NCI-H1417 treated with DMSO at 0.1 percent for 48 hours (cell line): ENCODE measurements at places on chromosomes 2 and 18.

DNA sequence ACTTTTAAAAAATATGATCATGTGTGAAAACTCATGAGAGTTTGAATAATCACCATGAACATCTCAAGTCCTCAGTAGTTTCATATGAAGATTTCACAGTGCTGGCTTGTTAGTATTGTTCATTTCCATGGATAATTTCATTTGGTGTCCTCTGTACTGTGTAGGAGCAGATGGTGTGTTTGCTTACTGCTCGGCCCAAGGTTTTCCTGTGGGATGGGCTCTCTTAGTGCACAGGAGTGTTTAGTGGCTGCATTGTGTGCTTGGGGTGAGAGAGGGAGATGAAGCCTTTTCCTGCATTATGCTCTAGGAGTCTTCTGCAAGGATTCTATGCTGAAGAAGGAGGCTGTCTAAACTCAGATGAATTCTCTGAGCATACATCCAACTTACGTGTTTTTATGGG is 270.6 kb downstream of the SOCS6 start:
- DNase-seq: no peak

GRCh38 chr2:8061219-8061618 is 620.6 kb upstream of the ID2 start:
- no peak for DNase-seq

- DNase-seq: no peak
Measured at GRCh38 chr2:124426122-124426521, 401.0 kb downstream of the CNTNAP5 start.

GRCh38 chr2:165601928-165602521 is 132.5 kb downstream of the CSRNP3 start:
- DNase-seq: no peak

DNA sequence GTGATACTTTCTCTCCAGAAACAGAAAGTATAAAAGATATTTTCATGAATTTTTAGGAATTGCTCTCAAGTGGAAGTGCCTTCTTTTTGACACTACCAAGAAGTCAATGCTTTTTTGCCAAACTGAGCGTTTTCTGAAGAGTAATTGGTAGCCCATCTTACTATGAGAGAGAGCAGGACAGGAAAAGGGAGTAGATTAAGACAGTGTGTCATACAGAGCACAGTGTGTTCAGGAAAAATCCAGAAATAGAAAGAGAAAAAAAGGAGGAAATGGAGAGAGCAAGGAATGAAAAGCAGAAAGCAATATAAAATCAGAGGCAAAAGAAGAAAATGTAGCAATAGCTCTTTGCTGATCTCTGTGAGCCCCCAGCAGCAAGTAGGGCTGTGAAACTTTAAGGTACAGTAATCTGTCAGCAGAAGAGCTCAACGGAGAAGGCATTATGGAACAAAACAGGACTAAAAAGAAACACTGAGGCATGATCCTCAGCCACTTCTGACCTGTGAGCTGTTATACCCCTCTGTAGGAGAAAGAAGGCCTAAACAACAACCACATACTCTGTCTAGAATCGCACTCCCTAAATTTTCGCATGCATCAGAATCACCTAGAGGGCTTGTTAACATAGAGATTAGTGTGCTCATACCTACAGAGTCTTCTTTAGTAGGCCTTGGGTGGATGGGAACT is 15.0 kb upstream of the PGAP1 start:
- no peak for DNase-seq

GRCh38 chr18:261398-262073 is 6.3 kb downstream of the THOC1 start:
- no peak for DNase-seq

- no peak for DNase-seq
Measured at GRCh38 chr2:175034716-175035115, 29.5 kb upstream of the CHN1 start.

GRCh38 chr2:238569507-238570195 is 142.9 kb downstream of the ASB1 start:
- DNase-seq: no peak

DNA sequence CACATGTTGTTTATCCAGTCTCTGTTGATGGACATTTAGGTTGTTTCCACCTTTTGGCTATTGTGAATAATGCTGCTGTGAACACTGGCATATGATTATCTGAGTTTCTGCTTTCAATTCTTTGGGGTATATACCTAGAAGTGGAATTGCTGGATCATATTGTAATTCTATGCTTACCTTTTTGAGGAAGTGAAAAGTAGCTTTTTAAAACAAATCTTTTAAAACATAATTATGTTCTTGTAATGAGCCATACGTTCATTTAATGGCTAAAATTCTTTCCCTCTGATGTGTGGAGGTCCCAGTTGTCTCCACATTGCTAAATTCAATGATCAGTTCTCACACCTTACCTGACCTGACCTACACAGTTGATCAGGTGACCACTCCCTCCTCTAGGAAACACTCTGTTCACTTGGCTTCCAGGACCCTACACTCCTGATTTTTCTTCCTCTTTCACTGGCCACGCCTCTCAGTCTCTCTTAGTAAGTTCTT is 27.8 kb upstream of the SERTAD2 start:
- DNase-seq: no peak

DNA sequence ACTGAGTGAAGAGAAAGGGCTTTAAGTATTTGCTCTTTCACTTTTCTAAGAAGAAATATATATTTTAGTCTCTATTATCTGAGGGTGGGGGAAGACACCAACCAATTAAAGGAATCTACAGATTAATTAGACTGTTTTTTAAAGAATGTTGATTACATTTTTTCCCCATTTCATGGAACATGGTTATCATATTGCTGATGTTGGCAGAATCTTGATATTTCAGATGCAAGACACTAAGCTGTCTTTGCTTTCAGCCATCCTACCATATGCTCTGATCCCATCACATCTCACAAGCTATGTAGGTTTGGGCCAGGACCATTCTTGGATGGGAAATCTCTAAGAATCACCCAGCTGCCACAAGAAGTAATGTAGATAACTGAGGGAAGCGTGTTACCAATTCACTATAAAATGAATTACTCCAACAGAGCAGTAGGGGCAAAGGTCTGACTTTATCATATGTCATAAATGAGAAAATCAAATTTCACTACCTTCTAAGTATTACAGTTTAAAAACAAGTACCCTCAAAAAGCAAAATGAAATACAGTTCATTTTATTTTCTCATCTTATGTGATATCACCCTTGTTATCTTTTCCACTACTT is 6.7 kb upstream of the TBR1 start:
- no peak for DNase-seq

DNA sequence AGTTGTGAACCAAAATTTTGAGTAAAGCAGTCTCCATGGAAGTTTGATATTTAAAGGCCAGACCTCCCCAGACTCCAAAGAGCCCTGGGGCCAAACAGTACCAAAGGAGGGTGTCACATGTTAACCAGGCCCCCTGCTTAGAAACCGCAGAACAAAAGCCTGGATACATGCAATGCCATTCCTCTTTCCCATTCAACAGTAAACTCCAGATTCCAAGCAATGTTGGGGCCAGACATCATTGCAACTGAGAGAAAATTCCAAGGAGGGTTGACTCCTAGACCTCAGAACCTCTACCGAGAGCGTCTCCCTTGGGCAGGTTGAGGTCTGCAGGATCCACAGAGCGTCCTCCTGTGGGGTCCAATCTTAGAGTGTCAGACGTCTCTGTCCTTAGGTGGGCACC is 404.4 kb upstream of the SYT4 start:
- DNase-seq: no peak

DNA sequence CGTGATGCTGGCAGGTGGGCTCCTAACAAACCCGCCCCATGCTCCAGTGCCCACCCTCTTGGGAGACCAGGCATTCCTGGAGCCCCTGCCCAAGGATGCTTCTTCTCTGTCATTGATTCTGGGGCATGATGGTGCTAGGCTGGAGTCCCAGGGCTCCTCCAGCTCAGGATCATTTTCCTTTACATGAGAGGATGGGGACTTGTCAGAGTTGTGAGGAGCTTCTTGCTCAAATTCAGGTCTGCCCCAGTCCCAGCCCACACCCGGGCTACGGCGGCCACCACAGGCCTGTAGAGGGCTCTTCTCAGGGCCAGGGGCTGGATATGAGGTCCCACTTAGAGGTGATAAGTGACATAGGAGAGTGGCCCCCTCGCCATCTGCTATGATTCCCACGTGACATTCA is 141.1 kb upstream of the COPS8 start:
- no peak for DNase-seq
